GM12878 (cell line): ENCODE measurements at places on chromosomes 1 and 21. TPM values are rescaled to one million over a fixed set of nuclear protein-coding genes. Genes with fewer than 3 reads are reported as not detected.

DNA sequence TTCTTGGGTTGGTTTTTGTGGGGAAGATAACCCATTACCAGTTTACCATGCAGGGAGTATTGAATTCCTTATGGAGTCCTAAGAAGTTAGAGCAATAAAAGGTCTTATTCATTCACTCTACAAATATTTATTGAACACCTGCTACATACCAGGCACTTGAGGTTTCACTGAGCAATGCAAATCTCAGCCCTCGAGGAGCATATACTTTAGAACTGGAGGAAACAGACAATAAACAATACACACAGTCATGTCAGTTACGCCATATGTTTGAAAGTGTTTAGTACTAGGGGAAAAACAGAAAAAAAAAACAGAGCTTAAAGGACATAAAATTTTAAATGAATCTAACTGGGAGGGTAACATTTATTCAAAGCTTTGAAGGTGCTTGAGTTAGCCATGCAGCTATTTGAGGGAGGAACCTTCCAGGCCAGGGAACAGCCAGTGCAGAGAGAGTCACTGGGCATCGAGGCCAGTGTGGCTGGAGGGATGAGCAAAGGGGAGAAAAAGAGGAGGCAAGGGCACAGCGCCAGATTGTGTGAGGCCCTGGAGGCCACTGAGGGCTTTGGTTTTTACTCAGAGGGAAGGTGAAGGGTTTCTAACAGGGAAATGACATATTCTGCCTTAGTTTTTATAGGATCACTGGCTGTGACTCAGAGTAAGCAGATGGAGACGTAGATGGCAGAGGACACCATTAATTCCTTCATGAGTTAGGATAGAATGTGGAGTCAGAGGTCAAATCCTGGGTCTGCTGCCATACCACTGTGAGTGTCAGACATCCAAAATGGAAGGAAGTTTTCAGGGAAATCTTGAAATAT, 32.7 kb downstream of the C1orf21 start:
- no peak overlapping the region for H3K4me3 ChIP-seq
- H3K4me1 ChIP-seq, result no peaks in the 10 kb centered on the region
- H3K27me3 ChIP-seq, result no peaks in the 10 kb centered on the region; the same call in none of the 2 replicates
- no peak for DNase-seq

DNA sequence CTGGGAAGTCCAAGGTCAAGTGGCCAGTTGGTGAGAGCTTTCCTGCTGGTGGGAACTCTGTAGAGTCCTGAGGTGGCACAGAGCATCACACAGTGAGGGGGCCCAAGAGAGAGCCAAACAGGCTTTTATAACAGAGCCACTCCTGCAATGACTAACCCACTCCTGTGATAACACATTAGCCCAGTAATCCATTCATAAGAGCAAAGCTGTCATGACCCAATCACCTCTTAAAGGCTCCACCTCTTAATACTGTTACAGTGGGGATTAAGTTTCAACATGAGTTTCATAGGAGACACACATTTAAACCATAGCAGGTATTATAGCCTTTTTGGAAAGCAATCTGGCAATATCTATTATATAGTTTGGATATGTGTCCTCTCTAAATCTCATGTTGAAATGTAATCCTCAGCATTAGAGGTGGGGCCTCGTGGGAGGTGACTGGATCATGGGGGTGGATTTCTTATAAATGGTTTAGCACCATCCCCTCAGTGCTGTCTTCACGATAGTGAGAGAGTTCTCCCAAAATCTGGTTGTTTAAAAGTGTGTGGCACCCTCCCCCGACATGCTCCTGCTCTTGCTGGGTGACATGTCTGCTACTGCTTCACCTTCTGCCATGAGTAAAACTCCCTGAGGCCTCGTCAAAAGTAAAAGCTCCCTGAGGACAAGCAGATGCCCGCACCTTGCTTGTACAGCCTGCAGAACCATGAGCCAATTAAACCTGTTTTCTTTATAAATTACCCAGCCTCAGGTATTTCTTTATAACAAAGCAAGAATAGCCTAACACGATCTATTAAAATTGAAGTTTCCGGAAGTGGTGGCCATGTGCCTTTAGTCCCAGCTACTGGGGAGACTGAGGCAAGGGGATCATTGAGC, 64.5 kb downstream of the CD58 start:
- no peak overlapping the region for H3K4me3 ChIP-seq
- no peak for DNase-seq
- no peaks in the 10 kb centered on the region for H3K27me3 ChIP-seq
- H3K36me3 ChIP-seq, result no peaks in the 10 kb centered on the region
- no peak overlapping the region for H3K27ac ChIP-seq

DNA sequence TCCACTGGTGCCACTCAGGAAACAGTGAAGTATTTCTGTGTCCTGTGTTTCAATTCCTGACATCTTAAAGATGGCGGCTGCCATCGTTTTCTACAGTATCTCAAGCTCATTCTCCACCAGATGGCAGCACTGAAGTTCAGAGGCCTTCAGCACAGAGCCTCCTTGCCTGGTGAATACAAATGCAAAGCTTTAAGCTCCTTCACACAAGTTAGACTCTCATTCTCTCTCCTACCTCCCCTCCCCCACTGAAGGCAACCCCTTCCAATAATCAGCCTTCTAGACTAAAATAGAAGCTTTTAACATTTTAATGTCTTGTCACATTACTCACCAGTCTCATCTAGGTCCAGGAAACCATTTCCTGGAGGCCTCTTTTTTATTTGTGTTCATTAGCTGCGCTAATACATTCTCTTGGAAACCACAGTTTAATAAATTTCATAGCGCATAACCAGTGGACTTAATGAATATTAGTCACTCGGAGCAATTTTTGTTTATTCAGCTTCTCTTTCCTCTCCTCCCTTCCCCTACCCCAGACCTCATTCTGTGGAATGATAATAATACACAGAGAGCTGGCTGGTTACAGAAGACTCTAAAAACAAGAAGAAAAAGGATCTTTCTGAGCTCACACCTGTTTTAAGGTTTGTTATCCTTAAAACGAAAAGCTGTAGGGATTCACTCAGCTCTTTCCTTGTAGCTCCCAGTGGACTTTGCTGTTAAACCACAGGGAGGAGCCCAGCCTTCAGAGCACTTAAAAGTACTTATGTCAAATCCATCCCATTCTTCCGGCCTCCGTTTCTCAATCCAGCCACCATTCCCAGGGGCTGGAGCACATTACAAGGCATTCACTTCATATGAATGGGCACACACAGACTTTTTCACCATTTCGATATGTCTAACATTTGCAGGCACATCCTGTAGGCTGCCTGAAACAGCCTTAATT, 384.9 kb downstream of the HLX start:
- DNase-seq, result peak; percentile 5
- no peak overlapping the region for H3K4me3 ChIP-seq
- no peaks in the 10 kb centered on the region for H3K36me3 ChIP-seq
- H3K27me3 ChIP-seq, result no peaks in the 10 kb centered on the region

DNA sequence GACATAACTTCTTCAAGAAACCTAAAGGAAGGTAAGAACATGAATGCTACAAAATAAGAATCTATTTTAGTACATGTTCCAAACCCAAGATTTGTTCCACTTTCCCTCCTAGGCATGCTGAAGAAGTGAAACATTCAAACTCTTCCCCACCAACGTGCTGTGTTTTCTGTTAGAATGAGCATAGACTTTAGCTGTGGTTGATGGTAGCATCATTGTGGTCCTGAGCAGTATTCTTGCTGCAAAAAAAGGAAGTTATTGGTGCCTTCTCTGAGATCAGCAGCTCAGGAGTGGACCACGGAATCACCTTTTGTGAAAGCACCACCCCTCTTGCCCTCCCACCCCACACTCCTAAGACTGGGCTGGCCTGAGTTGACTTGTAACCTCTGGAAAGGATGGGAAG, 100.4 kb upstream of the POGK start:
- no peaks in the 10 kb centered on the region for H3K36me3 ChIP-seq
- H3K27ac ChIP-seq, result no peak overlapping the region
- DNase-seq, result no peak
- H3K4me3 ChIP-seq, result no peak overlapping the region
- H3K27me3 ChIP-seq, result no peaks in the 10 kb centered on the region

DNA sequence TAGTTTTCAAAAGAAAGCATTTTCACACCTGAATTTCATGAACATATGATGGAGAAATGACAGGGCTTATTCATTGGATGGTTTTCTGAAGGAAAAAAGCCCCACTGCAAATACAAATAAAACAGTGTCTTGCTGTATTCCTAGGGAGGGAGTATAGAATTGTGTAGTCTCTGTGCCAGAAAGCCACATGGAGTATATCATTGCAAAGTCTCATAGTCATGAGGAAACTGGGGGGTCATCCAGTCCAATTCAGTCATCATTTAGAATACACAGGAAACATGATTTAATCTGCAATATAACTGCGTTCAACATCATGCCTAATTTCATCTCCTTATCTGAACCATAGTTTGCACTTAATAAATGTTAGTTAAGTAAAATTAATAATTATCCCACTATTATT, 222.3 kb downstream of the NTNG1 start:
- no peaks in the 10 kb centered on the region for H3K27me3 ChIP-seq
- DNase-seq, result no peak
- H3K4me1 ChIP-seq, result no peaks in the 10 kb centered on the region
- no peaks in the 10 kb centered on the region for H3K36me3 ChIP-seq
- no peak overlapping the region for H3K27ac ChIP-seq
- no peak overlapping the region for H3K4me3 ChIP-seq

GRCh38 chr1:186819563-186819962, 9.2 kb upstream of the PLA2G4A start:
- H3K27me3 ChIP-seq, result no peaks in the 10 kb centered on the region
- DNase-seq, result no peak
- no peak overlapping the region for H3K27ac ChIP-seq
- no peak overlapping the region for H3K4me3 ChIP-seq

DNA sequence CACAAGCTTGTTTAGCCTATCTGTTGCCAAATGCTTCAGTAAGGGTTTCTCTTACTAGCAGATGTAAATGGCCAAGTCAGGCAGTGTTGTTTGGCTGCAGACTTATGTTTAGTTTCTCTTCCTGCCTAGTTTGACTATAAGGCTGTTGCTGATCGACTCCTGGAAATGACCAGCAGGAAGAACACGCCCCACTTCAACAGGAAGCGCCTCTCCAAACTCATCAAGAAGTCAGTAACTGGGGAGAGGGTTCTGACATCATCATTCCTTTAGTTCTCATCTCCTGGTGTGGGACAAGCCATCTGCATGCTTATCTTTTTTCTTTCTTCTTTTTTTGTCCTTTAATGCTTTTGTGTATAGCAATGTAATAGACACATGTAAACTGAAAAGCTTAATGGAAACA, 25.1 kb downstream of the RRP1B start:
- no peak overlapping the region for H3K4me3 ChIP-seq
- H3K27me3 ChIP-seq, result no peaks in the 10 kb centered on the region
- H3K36me3 ChIP-seq, result peaks cover 44% of the 10 kb centered on the region
- H3K4me1 ChIP-seq, result no peaks in the 10 kb centered on the region

- no peaks in the 10 kb centered on the region for H3K36me3 ChIP-seq
- no peaks in the 10 kb centered on the region for H3K4me1 ChIP-seq
- DNase-seq, result no peak
- H3K27me3 ChIP-seq, result no peaks in the 10 kb centered on the region
- H3K4me3 ChIP-seq, result no peak overlapping the region
- no peak overlapping the region for H3K27ac ChIP-seq
Observed at GRCh38 chr21:24290151-24290833, 1317.0 kb downstream of the MRPL39 start.

DNA sequence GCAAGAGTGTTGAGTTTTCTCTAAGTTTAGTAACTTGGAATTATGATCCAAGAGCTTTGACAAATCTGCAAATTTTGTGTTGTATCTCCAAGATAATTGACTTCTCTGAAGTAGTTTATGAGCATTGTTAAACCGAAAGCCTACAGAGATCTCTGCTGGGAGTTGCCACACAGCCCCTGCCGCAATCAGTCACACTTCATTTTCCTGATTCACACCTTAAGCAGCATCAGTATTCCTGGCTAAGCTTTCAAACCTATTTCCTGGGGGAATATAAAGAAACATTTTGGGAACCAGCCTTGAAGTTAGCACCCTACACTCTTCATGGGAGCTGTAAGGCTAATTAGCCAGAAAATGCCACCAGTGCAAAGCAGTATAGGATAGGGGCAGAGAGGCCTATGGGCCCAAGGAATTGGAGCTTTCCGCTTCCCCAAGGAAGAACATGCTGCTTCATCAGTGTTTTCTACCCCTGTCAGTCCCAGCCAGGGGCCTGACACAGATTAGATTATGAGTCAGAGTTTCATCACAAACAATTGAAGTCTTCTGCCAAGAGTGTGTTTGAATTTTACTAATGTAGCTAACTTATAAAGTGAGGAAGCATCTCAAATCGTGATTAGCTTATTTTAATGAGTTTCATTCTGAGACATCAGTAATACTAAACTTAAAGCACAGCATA, 23.2 kb upstream of the CACYBP start:
- no peak for DNase-seq
- no peak overlapping the region for H3K27ac ChIP-seq
- peaks cover 1% of the 10 kb centered on the region for H3K36me3 ChIP-seq
- H3K27me3 ChIP-seq, result no peaks in the 10 kb centered on the region
- no peak overlapping the region for H3K4me3 ChIP-seq
- H3K4me1 ChIP-seq, result peaks cover 4% of the 10 kb centered on the region; the same call in 1 of the 2 replicates

Gene MTF2
- 66.5 and 67.4 TPM in 2 replicates for polyA plus RNA-seq

Gene BATF3
- 11.9 and 20.4 TPM in 2 replicates for polyA plus RNA-seq

Gene C2CD4D
- polyA plus RNA-seq, result 0.09 and 0.10 TPM in 2 replicates
